ENCODE measurements at places on chromosomes 7 and 10.

- DNase-seq: no peak
Observed at GRCh38 chr10:33386926-33387325, 52.5 kb upstream of the NRP1 start.

DNA sequence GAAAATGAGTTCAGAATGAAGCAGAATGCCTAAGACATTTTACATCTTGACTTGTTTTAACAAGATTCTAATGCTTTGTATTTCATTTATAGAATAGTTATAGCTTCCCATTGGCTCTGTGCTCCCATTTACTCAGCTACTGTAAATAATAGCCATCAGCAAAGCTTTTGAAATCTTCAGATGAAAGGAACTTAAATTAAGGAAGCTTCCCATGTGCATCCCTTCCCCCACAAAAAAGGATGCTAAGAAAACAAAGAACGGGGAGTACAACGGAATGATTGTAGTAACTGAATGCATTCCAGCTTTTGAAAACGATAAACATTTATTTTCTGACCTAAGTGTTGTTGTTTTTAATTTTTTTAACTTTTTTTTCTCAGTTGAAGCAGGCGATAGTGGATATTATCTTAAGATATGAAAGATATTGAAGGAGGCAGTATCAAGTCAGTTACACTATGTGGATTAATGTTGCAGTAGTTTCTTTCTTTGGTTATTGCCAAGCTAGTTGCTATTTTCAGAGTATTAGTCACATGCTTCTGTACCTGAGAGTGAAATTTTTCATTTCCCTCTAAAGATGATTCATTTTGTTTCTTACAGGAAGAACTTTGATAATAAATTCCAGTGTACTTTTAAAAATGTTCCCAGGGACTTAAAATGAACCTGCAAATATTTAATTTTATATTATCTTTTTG, 129.2 kb downstream of the KCND2 start:
- DNase-seq: no peak

- no peak for DNase-seq
Observed at GRCh38 chr10:103852856-103853255, 2.5 kb downstream of the SH3PXD2A start.

GRCh38 chr7:24936121-24936824, 43.7 kb downstream of the OSBPL3 start:
- DNase-seq: no peak

DNA sequence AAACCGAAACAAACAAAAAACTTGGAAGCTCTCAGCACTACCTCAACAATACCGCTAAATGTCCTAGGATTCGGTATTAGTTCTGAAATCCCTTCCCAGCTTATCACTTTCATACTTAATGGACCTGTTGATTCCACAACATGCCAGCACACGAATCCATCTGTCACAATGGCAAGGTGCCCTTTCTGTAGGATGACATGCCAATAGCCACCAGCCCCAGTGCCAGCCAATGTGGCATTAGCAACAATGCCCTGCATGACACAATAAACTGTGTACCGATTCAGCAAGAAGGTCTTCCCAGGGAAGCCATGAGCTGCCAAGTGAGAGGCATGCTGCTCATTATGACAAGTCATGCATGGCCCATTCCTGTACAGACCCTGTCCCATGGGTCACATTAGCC, 35.6 kb upstream of the CHCHD3 start:
- no peak for DNase-seq

GRCh38 chr7:80312139-80312661, 177.6 kb downstream of the GNAI1 start:
- peak; percentile 31 for DNase-seq

DNA sequence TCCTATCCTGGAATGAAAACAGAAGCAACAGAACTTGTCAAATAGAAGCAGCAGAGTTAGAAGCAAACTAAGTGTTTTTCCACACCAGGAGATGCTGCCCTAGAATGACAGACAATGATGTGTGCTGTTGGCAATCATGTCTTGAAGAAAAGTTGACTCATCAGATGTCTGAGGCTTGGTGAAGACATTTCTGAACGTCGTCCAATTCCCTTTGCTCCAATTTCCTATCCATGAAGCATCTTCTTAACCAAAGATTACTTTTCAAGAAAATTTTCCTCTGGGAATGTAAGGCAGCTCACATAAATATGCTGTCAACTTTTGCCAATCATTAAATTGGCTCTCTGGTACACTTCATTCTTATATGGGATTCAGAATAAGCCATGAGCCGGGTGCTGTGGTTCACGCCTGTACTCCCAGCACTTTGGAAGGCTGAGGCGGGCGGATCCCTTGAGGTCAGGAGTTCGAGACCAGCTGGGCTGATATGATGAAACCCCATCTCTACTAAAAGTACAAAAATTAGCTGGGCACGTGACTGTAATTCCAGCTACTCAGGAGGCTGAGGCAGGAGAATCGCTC, 34.6 kb downstream of the MALSU1 start:
- peak; percentile 72 for DNase-seq

DNA sequence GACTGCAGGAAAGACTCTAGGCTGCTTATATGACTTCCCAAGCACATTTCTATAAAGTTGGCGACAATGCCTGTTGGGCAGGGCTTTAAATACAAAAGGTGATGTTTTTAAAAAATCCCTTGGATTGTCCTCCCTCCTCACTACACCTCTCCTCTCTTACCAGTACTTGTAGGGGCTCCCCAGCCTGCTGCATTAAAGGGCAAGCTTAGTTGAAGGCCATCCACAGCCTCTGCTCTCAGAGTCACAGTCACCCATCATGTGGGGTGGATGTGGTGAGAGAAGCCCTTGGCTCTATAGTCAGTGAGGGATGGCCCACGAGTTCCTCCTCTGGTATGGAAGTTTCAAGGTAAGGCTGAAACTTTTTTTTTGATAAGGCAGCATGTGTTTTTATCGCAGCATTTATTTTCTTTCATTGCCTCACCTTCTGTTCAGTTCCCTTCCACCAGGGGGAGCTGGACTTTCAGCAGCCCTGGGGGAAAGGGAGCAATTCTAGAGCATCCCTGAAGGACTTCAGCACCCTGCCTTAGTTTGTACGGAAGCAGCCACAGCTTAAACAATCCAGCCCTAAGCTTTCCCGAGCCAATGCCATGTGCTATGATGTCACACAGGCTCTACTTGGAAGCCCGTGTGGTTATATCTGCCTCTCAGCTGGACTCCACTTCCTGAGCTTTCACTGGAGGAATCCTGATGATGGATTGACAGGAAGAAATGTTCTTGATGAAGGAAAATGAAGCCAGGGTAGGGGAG, 131.9 kb downstream of the CALCR start:
- DNase-seq: no peak

DNA sequence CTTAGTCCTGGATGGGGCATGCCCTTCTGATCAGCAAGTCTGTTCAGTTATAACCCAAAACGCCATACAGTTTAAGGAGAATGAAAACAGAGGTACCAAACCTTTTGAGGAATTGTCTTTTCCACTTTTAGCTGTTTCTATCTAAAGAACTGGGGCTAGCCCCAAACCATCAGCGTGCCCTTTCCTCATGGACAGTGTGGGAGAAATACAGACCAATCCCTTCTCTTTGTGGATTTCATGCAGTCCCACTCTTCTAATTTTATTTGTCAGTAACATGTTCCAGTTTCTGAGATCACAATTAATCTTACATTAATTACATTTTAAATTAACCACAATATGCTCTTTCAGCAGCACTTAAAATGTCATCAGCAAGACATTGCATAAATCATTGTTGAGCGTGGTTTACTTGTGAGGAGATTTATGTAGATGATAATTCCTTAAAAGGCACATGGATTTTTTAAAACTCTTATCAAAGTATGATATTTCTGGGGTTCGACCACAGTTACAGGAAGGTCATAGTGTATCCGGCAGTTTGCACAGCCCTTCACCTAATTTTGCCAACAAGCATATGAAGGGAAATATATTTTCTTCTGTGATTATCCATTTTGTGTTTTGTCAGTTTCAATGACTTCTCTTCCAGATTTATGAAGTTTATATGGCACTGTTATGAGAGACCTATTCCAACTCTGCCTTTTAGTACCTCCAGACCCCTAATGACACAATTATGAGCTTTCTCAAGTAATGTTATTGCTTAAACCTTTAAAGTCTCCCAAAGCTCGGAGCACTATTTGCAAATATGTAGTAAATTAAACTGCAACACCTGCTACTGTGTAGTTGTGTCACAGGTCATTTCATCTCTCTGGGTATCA, 868.4 kb upstream of the C7orf33 start:
- no peak for DNase-seq

GRCh38 chr7:140596519-140597427, 43.8 kb downstream of the DENND2A start:
- no peak for DNase-seq

DNA sequence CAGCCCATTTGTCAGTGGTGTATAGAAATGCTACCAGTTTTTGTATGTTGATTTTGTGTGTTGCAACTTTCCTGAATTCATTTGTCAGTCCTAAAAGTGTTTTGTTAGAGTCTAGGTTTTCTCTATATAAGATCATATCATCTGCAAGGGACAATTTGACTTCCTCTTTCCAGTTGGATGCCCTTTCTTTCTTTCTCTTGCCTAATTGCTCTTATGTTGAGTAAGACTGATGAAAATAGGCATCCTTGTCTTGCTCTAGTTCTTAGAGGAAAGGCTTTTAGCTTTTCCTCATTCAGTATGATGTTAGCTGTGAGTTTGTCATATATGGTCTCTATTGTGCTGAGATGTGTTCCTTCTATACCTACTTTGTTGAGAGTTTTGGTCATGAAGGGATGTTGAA, 161.7 kb upstream of the TPK1 start:
- no peak for DNase-seq

GRCh38 chr10:12716042-12716441, 285.5 kb downstream of the CCDC3 start:
- no peak for DNase-seq

Measured in AG09319 (cell line).